Vagina (tissue), 2 donors: ENCODE measurements at places on chromosomes 4 and X.

GRCh38 chrX:152932598-152933175 lies 34.8 kb downstream of the ZNF185 start:
- DNase-seq, result no peak

- no peak for DNase-seq
Observed at GRCh38 chrX:105696870-105697269, 125.5 kb upstream of the NRK start.

DNA sequence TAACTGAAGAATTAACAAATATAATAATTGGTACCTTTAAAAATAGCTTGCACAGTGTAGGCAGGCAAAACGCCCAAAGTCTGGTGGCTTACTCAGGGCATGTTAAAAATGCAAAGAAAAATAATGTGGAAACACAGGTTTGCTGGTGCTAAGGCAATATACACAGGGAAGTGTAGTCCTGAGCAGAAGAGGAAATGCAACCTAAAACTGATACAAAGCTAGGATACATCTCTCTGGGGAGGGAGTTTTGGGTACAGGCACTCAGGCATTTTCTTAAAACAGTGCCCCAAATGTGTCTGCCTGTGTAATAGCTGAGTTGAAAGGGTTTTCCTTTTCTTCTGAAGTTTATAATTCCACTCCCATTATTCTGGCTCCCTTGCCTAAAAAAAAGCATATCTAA lies 47.4 kb downstream of the TMPRSS11E start:
- DNase-seq, result no peak

DNA sequence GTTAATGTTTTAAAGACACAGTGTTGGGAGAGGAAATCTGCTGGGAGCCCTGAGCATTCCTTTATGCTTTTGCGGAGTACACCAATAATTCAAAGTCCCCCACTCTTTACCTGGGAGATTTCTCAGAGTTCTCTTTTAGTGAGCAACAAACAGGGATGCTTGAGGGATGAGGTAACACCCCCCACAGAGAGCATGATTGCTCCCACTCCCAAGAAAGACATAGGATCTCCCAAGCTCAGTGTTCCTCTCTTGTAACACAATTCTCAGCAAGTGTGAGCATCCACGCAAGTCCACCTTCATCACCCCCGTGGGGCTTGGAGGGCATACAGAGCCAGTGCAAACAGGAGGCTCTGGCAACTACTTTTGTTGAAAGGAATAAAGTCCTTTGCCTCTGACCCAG lies 36.1 kb downstream of the GSPT2 start:
- DNase-seq, result no peak

- peak; percentile 49 for DNase-seq
Observed at GRCh38 chr4:8912089-8912455, 40.4 kb upstream of the HMX1 start.

DNA sequence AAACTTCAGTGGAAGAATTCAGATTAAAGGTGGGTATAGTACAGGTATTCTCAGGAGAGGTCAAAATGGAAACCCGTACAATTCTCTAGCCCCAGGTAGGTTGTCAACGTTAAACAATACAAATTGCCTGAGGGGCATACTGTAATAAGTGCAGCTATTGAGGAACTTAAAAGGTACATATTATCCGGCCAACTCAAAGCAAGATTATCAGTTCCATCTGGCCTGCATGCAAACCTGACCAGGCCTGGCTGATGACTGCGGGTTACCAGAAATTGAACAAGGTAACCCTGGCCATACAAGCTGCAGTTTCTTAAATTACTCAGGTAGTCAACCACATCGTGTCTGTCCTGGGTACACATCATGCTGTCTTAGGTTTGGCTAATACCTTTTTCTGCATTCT lies 12.3 kb upstream of the ZNF630 start:
- DNase-seq, result no peak

GRCh38 chrX:139691843-139692505 lies 16.0 kb downstream of the MCF2 start:
- DNase-seq, result no peak

DNA sequence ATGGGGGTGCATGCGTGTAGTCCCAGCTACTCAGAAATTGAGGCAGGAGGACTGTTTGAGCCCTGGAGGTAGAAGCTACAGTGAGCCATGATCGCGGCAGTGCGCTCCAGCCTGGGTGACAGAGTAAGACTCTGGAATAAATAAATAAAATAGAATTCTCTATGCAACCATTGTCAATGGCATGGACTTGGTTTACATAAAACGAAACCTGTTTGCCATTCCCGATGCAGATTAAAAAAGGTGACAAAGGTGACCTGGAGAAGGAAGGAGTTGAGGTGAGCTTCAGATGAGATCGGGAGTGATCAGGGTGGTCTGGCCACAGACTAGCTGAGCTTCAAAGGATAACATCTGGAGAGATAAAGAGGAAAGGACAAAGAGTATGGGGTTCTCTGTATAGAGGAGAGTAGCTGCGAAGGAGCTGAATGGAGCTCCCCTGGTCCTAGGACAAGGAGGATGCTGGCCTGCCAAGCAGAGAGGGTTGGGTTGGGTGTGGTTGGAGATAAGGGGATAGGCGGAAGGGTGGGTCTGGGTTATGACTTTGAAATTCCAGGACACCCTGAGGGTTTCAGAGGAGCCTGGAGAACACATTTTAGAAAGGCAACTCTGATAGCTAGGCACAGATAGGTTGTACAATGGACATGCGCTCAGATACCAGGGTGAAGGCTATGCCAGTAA lies 98.6 kb downstream of the RBM47 start:
- DNase-seq, result no peak
